ENCODE measurements at places on chromosomes 2 and 18.
A peak's percentile ranks its signal among the peaks of the same experiment; 100 is the strongest.

DNA sequence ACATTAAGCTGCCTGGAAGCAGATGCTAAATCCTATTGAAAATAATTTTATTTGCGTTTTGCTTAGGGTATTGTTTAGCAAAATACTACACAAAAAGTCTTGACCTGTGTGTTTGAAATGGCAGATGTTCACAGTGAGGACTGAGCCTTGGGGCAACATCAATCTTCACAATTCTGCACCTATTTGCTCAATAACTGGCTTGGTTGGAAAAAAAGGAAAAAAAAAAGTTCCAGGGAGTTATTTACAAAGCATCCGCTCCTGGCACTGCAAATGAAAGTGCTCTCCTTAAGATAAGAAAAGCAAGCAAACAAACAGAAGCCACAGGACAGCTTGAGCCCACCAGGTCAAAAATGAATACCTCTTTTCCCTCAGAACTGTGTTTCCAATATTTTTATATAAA is 77.7 kb downstream of the MAP2 start:
- no peak for DNase-seq

- DNase-seq: no peak
Measured at GRCh38 chr2:196143730-196144131, 27.6 kb downstream of the STK17B start.

GRCh38 chr2:220932041-220932440 is 640.1 kb downstream of the EPHA4 start:
- DNase-seq: no peak

GRCh38 chr18:34873986-34874580 is 164.0 kb downstream of the DTNA start:
- no peak for DNase-seq

- DNase-seq: no peak
Measured at GRCh38 chr2:214631406-214631805, 178.1 kb downstream of the BARD1 start.

DNA sequence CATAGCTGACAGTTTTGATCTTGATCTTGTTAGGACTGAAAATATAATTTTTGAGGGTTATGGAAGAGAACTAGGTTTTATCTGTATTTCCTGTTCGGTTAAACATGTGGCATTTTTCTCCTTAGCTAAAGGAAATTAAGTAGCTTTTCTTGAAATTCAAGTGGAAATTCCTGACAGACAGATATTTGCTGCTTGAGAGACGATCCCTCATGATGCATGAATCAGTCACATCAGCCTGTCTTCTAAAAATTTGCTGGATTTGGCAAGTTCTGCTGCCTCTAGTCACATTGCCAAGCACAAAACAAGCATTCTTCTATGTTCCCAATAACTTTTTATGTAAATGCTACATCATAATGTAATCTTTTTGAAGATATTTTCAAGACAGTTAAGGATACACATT is 201.8 kb upstream of the ATP5MC3 start:
- no peak for DNase-seq

DNA sequence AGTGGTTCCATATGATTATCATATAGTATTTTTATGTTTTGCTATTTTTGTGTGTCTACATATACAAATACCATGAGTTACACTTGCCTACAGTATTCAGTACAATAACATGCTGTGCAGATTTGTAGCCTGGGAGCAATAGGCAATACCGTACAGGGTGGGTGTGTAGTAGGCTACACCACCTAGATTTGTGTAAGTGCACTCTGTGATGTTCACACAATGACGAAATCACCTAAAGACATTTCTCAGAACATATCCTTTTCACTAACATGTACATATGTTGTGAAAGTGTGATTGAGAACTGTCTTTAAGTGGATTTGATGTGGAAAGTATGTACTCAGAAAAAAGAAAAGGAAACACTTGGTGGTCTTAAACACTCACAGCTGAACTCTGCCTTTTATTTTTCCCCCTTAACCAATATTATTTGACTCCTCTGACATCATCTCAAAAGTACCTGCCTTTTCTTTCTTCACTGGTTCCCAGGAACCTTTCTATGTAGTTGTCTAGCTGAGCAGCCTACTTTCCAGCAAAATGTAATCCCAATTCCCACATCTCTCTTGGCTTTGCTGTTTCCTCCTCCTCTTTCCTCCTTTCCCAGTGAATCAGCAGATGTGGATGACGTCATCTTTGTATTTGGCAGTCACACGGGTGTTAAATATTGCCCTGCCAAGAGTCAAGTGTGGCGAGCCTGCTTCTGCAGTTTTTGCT is 47.7 kb downstream of the OSBPL6 start:
- no peak for DNase-seq

- DNase-seq: no peak
Measured at GRCh38 chr2:80105015-80105640, 199.4 kb downstream of the LRRTM1 start.

DNA sequence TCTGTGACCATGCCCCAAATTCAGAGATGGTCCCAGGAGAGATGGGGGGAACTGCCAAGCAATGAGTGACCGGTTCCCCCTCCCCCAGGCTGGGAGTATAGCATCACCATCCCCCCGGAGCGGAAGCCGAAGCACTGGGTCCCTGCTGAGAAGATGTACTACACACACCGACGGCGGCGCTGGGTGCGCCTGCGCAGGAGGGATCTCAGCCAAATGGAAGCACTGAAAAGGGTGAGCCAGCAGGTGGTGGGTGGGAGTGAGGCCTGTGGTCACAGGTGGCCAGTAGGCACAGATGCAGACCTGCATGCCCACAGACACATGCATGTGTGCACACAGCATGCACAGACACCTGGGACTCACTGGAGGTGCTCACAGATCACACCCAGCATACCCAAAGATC is 117.2 kb downstream of the DYSF start:
- no peak for DNase-seq

GRCh38 chr2:99336804-99337112 is 431 bp upstream of the EIF5B start:
- no peak for DNase-seq

GRCh38 chr2:11998626-11999378 is 252.4 kb downstream of the LPIN1 start:
- DNase-seq: no peak

GRCh38 chr2:43458014-43458628 is 137.7 kb downstream of the THADA start:
- no peak for DNase-seq

GRCh38 chr18:3665780-3666525 is 216.0 kb downstream of the TGIF1 start:
- DNase-seq: peak; percentile 64

- DNase-seq: no peak
Measured at GRCh38 chr2:206698811-206699210, 19.4 kb downstream of the DYTN start.

- DNase-seq: peak; percentile 97
Measured at GRCh38 chr2:64750817-64751285, 97.1 kb upstream of the SERTAD2 start.

- DNase-seq: no peak
Measured at GRCh38 chr18:25093141-25093540, 258.8 kb downstream of the ZNF521 start.

DNA sequence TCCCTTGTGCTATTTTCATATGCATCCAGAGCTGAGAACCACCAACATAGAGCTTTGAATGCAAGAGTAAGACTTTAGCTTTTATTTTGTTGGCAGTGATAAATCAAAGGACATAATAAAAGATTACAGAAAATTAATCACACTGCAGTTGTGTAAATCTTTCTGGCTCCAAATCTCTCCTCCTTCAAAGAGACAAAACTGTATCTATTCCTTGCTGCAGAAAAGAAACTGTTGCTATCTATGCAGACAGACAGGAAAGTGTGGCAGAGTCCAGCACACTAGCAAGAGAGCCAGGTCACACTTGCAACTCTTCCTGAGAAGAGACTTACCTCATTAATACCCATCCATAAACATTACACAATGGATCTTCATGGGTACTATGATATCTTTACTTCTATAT is 57.5 kb downstream of the DTNB start:
- DNase-seq: no peak

DNA sequence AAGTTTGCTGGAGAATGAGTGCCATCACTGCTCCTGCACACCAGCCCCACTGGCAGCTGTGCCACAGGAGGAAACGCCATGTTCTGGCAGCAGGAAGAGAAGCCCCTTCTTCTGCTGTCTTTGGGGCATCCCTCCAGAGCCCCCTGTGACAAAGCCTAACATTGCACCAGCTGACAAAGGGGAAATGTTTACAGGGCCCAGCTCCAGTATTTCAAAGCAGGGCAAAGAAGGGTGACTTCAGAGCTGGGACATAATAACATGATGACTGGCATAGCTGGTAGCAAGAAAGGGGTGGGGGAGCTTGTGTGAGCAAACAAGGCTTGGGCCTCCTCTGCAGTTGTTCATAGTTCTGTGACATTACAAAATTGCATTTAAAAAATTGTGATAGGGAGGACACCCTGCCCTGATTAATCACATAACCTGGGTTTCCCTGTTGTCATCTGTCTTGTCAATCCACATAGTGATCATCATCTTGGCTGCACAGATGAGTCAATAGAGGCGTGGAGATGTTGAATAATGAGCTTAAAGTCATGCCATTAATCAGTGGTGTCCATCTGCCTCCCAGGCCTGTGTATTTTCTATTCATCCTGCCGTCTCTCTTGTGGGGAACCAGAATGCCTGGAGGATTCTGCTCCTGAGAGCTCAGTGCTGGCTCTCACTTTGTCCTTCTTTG is 29.1 kb upstream of the PDIA6 start:
- no peak for DNase-seq

- DNase-seq: no peak
Measured at GRCh38 chr2:216698895-216699294, 3.5 kb upstream of the IGFBP5 start.

GRCh38 chr2:86274265-86274917 is 63.0 kb downstream of the REEP1 start:
- DNase-seq: no peak

DNA sequence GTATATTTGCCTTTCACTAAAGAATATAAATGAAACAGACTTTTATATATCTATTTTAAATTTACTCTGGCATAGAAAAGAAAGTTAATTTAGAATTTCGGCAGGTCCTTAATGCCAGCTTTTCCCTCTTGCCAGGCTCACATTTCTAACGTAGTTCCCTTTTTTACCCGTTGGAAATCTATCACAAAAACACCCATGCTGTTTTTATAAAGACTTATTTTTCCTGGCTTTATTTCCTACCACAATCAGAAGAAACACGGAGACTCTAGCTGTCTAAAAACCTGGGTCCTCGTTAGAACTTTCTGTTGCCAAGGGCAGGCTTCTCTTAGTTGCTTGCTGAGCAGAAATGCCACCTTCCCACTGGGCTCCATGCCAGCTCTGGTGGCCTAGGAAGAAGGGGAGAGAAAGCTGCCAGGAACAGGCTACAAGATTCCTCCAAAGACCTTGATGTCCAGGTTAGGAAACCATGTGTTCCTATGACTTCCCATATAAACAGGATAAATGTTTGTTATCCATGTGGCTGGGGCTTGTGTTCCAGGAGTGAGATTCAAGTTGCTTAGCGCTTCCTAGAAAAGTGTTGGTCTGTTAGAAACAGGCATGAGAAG is 17.8 kb upstream of the TMEM18 start:
- no peak for DNase-seq

GRCh38 chr18:71431689-71432088 is 1112.5 kb downstream of the CBLN2 start:
- DNase-seq: no peak

DNA sequence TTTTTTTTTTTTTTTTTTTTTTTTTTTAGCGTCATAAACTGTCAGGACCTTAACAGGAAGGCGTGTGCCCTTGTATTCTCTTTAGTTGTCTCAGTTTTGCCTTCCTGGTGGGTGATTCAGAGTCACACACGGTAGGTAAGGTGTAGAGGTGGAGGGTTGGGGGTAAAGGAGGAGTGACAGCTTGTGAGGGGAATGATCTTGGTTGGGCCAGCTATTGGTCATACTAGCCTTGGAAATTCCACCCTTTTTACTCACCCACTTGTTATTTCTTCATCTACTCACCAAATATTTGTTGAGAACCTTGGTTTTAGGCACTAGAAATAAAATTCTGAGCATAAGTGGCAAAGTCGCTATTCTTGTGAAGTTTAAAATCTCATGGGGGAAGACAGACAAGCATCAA is 22.2 kb downstream of the SMIM21 start:
- DNase-seq: no peak

GRCh38 chr2:118055512-118056164 is 32.6 kb upstream of the INSIG2 start:
- no peak for DNase-seq

- no peak for DNase-seq
Measured at GRCh38 chr2:196747400-196747799, 52.1 kb downstream of the GTF3C3 start.

DNA sequence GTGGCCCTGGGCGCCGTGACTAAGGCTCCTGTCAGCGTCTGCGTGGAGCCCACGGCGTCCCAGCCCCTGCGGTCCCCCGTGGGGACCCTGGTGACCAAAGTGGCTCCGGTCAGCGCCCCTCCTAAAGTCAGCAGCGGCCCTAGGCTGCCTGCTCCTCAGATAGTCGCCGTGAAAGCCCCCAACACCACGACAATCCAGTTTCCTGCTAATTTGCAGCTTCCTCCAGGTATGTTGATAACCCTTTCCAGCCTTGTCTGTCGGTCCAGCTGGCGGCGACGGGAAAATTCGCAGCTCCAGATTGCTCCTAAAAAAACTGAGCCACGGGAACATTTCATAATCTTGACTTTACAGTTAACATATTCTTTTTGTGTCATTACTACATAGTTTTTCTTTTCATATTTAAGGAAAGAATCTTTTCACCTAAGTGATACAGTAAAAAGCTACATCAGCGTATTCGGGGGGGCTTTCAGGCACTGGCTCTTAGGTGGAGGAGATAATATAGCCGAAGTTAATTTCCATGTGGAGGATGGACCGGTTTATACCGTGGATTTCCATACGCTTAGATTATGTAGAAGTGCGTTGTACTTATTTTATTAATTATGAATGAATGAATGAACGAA is 916 bp downstream of the TAF4B start:
- no peak for DNase-seq

DNA sequence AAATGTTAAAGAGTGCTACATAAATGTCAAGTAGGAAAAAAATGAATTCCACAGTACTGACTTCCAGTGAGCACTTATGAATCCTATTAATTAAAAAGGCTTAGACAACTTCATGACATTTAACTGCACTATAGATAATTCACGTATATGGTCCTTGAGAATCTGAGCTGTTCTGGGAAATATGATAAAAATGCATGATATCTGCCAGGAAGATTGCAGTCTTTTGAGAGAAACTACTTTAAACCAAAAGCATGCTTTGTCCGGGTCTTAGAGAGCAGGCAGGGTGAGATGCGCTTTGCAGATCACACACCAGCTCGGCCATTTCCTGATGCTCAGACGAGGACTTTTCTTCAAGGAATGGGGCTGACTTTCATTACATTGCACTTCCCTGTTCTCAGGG is 42.6 kb downstream of the CMPK2 start:
- DNase-seq: no peak

- DNase-seq: no peak
Measured at GRCh38 chr18:62716619-62717168, 1.4 kb downstream of the PHLPP1 start.

GRCh38 chr2:42328148-42328833 is 32.7 kb downstream of the COX7A2L start:
- no peak for DNase-seq

DNA sequence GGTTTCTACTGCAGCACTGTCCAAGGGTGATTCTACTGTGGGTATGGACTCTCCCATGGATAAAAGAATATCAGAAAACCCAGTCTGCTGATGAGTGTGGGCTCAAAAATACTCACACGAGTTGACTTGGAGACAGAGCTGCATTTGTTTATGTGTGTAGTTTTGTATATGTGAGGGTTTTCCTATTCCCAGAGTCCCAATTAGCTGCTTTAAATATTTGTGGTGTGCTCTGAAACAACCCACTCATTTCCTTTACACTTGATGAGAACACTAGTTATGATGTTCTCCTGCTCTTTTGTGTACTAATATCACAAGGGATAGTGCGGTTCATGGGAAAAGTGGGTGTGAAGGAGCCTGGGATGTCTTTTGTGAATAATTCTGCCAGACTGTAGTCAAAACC is 337.3 kb downstream of the PLCL1 start:
- no peak for DNase-seq
